ENCODE measurements at places on chromosomes 11 and 22.

- DNase-seq = no peak
Observed at GRCh38 chr22:49590381-49590780, 237.3 kb downstream of the BRD1 start.

GRCh38 chr11:34851916-34852315, 64.3 kb downstream of the APIP start:
- no peak for DNase-seq

- no peak for DNase-seq
Observed at GRCh38 chr11:124440608-124441007, 4.9 kb downstream of the OR8B8 start.

DNA sequence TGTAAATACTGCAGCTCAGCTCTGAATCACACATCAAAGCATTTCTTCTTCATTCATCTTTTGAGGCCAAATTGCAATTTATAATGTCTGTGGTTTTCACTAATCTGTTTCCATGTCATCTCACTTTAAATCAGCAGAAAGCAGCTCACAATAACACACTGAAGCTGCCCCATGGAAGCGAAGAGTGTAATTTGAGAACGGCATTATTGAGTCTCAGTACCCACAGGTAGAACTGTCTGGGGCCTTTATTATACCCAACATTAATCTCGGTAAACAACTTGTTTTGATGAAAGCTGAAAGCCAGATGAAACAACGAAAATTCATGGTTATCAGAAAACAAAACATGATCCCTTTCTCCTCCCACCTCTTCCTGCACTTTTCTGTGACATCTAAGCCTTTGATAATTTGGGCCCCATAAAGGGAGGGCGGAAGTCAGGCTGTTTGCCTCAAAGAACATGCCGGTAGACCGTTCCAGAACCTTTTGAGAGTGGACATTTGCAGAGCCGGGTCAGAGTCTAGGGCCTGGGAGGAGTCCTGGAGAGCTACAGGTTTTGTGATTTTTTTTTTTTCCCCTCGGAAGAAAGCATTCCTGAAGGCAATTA, 68.2 kb upstream of the SESN3 start:
- DNase-seq = no peak

DNA sequence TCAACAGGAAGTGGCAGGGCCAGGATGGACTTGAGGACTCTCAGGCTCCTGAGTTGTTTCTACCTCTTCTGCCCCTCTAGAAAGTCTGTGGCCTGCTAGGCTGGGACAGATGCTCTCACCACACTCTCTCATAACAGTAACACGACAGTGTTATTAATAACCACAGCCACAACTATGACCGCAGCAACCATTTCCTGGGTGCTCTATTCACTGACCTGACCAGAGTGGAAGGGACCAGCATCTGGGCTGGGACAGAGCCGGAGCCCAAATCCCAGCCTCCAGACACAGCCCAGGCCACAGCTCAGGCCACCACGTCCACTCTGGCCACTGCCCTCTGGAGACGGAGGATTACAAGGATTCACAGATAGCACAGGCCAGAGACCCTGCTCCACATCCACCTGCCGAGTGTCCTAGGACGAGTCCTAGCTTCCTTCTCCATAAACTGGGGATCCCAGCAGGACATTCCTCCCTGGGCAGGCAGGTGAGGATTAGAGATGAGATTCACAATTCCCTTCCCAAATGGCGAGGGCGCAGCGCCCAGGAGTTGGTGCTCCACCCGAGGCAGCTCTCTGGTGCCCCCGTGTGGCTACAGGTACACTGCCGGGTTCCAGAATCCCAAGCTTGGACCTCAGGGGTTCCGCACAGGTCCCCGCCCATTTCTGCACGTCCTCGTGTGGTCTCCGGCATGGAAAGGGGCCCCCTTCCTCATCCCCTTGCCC, 7.1 kb downstream of the PNPLA5 start:
- peak; percentile 18 for DNase-seq

GRCh38 chr11:71568704-71569349, 3.5 kb downstream of the KRTAP5-10 start:
- DNase-seq = no peak

- no peak for DNase-seq
Observed at GRCh38 chr11:65920372-65920802, 1.2 kb downstream of the DRAP1 start.

DNA sequence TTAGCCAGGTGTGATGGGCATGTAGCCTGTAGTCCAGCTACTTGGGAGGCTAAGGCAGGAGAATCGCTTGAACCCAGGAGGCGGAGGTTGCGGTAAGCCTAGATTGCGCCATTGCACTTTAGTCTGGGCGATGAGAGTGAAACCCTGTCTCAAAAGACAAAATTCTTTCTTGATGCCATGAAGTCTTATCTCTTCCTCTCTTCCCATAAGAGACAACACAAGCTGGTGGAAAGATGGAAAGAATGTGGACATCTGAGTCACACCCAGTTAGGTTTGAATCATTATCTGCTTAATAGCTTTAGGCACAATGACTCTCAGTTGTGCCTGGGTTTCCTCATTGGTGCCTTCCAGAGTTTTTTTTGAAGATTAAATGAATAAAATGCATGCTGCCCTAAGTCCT, 35.3 kb downstream of the KREMEN1 start:
- no peak for DNase-seq

- no peak for DNase-seq
Observed at GRCh38 chr11:132898021-132898420, 634.3 kb downstream of the OPCML start.

DNA sequence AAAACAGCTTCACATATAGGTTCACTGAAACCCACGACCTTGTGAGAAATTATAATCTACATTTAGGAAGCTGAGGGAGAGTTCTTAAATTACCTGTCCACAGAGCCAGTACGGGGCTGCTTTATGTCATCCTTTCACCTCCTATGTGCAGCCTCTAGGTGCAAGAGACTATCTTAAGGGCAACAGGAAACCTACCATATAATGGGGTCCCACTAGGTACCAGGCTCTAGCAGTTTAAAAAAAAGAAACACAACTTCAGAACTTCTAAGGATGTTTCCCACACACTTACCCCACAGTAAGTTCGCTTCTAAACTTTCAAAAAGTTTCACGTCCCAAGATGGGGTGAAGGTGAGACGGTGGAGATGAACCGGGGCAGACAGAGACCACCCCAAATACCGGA, 573 bp downstream of the STK33 start:
- DNase-seq = no peak

- DNase-seq = no peak
Observed at GRCh38 chr11:7638710-7639642, 34.3 kb downstream of the CYB5R2 start.

DNA sequence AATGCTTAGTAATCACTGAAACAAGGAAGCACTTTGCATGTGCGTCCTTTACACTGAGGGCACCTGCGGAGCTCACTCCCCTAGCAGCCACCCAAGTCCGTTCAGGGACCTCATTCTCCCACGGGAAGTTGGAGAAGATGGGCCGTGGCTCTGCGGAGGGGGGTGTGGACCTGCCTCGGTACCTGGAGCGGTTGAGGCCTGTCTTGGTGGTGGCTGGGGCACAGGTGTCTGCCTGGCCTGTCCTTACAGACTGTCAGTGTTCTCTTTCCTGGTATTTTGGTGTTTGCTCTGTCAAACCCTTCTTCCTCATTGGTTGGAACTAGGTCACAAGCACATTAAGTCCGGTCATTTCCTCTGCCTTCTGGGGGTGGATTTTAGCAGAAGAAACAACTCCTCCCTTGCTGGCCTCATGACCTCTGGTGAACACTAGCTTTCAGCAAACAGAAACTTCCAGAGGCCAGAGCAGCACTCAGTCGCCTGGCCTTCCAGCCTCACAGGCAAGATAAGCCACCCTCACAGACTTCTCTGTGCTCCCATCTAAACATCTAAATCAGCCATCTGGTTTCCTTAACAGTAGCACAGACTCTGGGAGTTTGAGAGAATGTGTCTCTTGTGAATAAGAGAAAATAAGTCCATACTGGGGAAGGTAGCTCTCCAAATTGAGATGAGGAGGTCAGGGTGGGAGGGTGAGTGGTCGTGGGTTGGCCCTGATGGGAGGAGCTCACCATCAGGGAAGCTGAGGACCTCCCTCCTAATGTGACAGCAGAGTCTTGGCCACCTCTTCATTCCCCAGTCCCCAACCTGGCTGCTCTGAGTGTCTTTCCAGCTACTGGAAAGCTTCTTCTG, 8.6 kb downstream of the SNAP29 start:
- no peak for DNase-seq

DNA sequence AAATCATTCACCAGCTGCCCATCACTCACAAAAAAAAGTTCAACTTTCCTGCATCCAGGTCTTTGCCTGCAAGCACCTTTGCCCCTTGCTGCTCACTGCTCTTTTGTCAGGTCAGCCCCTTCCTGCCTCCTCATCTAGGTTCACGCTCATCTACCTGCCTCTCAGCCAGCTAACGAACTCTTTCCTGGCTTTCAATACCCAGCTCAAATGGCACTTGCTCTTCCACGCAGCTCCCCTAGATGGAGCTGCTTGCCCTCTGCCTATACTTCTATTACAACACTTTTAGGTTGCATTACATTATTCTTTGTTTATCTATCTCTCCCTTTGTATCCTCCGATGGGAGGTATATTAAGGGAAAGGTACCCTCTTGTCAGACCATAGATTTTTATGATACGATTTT, 78.9 kb upstream of the TBCEL start:
- no peak for DNase-seq

GRCh38 chr11:88249706-88250105, 74.5 kb upstream of the RAB38 start:
- DNase-seq = no peak

GRCh38 chr11:134207538-134208239, 16.1 kb downstream of the NCAPD3 start:
- peak; percentile 27 for DNase-seq

DNA sequence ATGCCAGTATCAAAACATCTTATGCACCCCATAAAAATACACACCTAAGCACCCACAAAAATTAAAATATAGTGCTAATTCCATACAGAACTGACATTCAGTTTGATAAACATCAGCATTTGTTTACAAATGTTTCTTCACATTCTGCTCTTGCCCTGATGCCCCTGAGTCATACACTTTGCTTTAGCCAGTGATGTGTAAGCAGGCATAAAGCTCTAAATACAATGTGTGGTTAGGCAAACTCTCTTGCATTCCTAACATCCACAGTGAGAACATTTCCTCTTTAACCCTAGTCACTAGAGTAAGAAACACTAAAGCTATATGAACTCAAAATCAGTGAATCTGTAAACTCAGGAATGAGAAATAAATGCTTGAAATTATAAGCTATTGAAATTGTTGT, 1060.7 kb downstream of the FAM181B start:
- no peak for DNase-seq

DNA sequence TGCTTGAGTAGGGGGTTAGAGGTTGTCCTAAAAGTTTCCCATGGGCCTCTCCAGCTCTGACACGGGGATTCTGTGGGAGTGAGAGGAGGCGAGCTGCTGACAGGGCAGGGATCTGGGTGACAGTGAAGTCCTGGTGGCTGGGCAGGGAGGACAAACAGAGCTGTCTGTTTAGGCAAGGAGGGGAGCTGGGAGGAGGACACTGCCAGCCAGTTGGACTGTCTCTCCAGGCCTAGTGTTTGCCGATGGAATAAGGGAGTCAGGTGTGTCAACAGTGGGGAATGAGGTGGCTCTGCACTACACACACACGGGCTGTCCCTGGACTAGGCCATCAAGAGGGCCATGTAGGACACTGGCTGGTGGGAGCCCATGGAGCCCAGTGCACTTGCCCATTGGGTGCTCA, 20.6 kb upstream of the SYT7 start:
- DNase-seq = no peak

All from stimulated activated CD8-positive, alpha-beta memory T cell treated with anti-CD3 and anti-CD28 coated beads, Interleukin-2, amount 100 ng/mL, for 1 hour (primary cell).